ENCODE measurements at places on chromosomes 4 and X. TPM values are rescaled to one million over a fixed set of nuclear protein-coding genes. Genes with fewer than 3 reads are reported as not detected.

The ASB12 gene
- not detected for total RNA-seq

The BMPR1B gene
- total RNA-seq: not detected

The SSX1 gene
- not detected for total RNA-seq

The DCAF4L1 gene
- total RNA-seq: not detected

DNA sequence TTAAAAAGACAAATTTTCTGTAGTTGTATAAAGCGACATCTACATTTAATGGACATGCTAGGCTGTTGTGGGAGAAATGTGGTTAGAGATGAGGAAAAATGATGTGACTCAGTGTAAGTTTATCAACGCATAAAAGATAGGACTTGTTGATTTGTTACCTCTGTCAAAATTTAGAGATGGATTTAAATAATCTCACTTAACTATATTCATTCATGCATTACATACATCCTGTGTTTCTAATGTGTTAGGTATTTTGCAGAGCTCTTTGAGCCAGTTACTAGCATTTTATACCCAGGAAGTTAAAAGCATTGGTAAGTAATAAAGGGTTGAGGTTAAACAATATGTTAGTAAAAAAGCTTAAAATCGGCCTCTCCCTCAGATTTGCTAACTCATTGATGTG, 34.3 kb downstream of the METAP1 start:
- no peak overlapping the region for H3K27ac ChIP-seq
- H3K27me3 ChIP-seq: no peaks in the 10 kb centered on the region
- H3K4me1 ChIP-seq: peaks cover 9% of the 10 kb centered on the region
- H3K36me3 ChIP-seq: no peaks in the 10 kb centered on the region
- no peak overlapping the region for H3K4me3 ChIP-seq

GRCh38 chrX:13716455-13716854, 18.0 kb downstream of the TRAPPC2 start:
- no peaks in the 10 kb centered on the region for H3K27me3 ChIP-seq
- peaks cover 28% of the 10 kb centered on the region for H3K36me3 ChIP-seq
- H3K4me3 ChIP-seq: no peak overlapping the region
- no peak for DNase-seq
- peaks cover 6% of the 10 kb centered on the region for H3K4me1 ChIP-seq

GRCh38 chr4:96355414-96355813, 515.5 kb downstream of the PDHA2 start:
- H3K27me3 ChIP-seq: no peaks in the 10 kb centered on the region
- H3K27ac ChIP-seq: no peak overlapping the region
- no peaks in the 10 kb centered on the region for H3K36me3 ChIP-seq
- DNase-seq: no peak
- H3K4me3 ChIP-seq: no peak overlapping the region

DNA sequence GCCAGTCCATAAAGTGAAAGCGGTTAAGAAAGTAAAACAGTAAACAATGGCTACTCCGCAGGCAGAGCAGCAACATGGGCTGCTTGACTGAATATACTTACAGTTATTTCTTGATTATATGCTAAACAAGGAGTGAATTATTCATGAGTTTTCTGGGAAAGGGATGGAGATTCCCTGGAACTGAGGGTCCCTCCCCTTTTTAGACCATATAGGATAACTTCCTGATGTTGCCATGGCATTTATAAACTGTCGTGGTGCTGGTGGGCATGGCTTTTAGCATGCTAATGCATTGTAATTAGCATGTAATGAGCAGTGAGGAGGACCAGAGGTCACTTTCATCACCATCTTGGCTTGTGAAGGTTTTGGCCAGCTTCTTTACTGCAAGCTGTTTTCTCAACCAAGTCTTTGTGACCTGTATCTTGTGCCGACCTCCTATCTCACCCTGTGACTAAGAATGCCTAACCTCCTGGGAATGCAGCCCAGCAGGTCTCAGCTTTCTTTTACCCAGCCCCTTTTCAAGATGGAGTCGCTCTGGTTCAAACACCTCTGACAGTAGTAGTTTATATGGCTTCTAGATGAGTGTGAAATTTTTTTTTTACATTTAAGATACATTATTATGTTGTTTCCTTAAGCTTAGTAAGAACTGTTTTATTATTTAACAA, 514.8 kb upstream of the TENM3 start:
- no peak overlapping the region for H3K27ac ChIP-seq
- DNase-seq: no peak
- H3K4me3 ChIP-seq: no peak overlapping the region
- no peaks in the 10 kb centered on the region for H3K36me3 ChIP-seq
- no peaks in the 10 kb centered on the region for H3K27me3 ChIP-seq

DNA sequence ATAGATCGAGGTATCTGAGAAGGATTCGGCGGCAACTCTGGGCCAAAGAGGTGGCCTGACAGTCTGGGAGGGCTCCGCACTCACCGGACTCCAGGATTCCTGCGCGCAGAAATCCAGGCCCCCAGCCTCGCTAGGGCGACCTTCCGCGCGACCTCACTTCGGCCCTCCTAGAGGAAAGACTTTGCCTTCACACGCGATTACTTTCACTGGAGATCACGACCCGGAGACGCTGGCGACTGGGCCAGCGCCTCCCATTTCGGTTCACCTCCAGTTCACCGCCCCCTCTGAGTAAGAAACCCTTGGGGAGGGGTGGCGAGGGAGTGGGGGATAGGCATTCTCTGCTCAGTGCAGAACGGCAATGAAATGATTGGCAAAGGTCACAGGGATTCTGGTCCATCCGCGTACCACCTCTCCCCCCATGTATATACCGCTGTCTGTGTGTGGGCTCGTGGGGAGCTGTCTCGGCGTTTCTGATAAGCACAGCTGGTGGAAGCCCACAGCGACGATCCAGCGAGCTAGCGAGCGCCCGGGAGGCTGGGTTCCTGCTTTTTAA, 2.5 kb downstream of the POU3F4 start:
- no peaks in the 10 kb centered on the region for H3K36me3 ChIP-seq
- H3K4me1 ChIP-seq: no peaks in the 10 kb centered on the region
- H3K4me3 ChIP-seq: no peak overlapping the region
- no peak for DNase-seq
- H3K27ac ChIP-seq: no peak overlapping the region

DNA sequence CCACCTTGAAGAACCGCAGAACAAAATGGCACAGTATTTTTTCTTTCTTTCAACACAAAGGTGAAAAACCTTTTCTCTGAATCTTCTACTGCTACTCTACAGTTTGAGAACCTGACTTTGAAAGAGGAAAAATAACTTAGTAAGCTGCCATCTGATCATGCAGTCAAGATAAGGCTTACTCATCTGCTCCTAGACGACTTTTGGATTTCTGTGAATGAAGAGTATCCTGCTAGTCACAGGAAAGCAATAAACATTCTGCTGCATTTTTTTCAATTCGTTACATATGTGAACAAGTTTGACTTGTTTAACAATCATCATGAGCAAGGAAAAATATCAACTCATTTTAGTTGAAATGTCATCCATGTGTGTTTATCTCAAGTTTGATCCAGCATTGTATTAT, 25.2 kb downstream of the TIGD2 start:
- no peaks in the 10 kb centered on the region for H3K27me3 ChIP-seq

- no peak overlapping the region for H3K27ac ChIP-seq
- H3K27me3 ChIP-seq: no peaks in the 10 kb centered on the region
- H3K36me3 ChIP-seq: no peaks in the 10 kb centered on the region
Measured at GRCh38 chr4:8402640-8403039, 37.9 kb downstream of the ACOX3 start.

DNA sequence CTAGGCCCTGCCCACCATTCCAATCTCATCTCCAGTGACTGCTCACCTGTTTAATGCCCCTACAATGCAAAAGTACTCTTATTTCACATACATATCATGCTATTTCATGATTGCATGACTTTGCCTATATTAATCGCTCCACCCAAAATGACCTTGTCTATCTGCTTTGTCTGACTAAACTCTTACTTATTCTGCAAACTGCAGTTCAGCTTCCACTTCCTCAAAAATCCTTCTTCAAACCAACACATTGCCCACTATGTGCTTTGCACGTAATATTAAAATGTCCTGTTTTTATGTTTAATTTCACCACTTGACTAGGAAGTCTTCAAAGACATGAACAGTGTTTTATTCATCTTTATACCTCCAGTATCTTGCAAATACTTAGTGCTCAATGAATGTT, 229.6 kb downstream of the OPHN1 start:
- no peaks in the 10 kb centered on the region for H3K27me3 ChIP-seq
- no peaks in the 10 kb centered on the region for H3K36me3 ChIP-seq
- H3K4me1 ChIP-seq: no peaks in the 10 kb centered on the region
- no peak for DNase-seq
- H3K4me3 ChIP-seq: no peak overlapping the region

GRCh38 chr4:181108237-181108636, 1135.0 kb upstream of the TENM3 start:
- 0 out of 2 replicates have a peak, but pooled peaks cover 3% of the 10 kb centered on the region for H3K27me3 ChIP-seq
- DNase-seq: no peak
- no peak overlapping the region for H3K27ac ChIP-seq

DNA sequence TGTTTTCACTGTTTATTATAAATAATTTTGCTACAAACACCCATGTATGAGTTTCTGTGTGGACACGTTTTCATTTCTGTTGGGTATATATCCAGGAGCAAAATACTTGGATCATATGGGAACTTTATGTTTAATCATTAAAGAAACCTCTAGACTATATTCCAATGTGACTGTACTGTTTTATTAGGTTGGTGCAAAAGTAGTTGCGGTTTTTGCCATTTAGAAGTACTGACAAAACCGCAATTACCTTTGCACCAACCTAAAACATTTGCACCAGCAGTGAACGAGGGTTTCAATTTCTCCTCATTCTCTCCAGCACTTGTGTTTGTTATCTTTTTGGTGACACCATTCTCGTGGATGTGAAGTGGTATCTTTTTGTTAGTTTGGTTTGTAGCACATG, 565.0 kb downstream of the TRIML1 start:
- no peak overlapping the region for H3K4me3 ChIP-seq
- no peak for DNase-seq
- H3K36me3 ChIP-seq: no peaks in the 10 kb centered on the region
- no peak overlapping the region for H3K27ac ChIP-seq

- no peaks in the 10 kb centered on the region for H3K27me3 ChIP-seq
- DNase-seq: no peak
- H3K4me1 ChIP-seq: no peaks in the 10 kb centered on the region
- no peaks in the 10 kb centered on the region for H3K36me3 ChIP-seq
- no peak overlapping the region for H3K4me3 ChIP-seq
Measured at GRCh38 chr4:141668200-141668910, 32.0 kb downstream of the IL15 start.

DNA sequence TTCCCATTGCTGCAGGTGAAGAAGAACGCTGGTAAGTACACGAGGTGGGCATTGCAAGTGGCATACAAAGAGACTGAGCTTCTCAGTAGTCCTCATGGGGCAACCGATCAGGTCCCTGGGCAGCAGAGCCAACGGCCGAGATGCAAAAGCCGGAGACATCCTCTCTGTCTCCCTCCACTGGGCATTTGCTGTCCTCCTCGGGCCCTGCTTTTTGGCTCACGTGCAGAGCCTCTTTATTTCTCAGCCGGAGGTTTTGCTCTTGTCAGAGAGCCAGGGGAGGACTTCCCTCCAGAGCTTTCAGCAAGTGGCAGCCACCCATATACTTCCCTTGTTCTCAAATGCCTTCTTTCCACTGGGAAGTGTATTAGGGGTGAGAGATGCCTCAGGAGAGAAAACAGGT, 18.0 kb downstream of the STARD8 start:
- H3K4me3 ChIP-seq: no peak overlapping the region
- no peak overlapping the region for H3K27ac ChIP-seq
- H3K4me1 ChIP-seq: no peaks in the 10 kb centered on the region
- H3K27me3 ChIP-seq: no peaks in the 10 kb centered on the region
- no peak for DNase-seq

DNA sequence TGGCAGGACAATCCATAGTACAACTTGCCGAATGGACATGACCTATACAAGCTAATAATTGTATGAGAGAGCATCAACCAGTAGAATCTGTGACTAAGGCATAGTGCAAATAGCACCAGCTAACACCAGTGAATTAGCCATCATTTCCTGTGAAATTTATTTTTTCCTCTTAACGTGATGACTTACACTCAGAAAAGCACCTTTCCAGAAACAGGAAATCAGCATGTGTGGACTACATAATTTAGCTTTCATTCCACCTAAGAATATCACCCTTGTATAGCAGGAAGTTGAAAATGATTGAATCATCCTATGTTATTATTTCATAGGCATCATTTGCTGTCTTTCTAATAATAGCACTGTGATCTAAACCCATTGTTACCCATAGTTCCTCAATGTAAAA, 1393.4 kb upstream of the PCDH7 start:
- no peaks in the 10 kb centered on the region for H3K27me3 ChIP-seq
- no peak for DNase-seq
- H3K27ac ChIP-seq: no peak overlapping the region
- H3K36me3 ChIP-seq: no peaks in the 10 kb centered on the region
- no peaks in the 10 kb centered on the region for H3K4me1 ChIP-seq

- no peaks in the 10 kb centered on the region for H3K27me3 ChIP-seq
- H3K4me3 ChIP-seq: no peak overlapping the region
- no peaks in the 10 kb centered on the region for H3K4me1 ChIP-seq
- H3K36me3 ChIP-seq: no peaks in the 10 kb centered on the region
- H3K27ac ChIP-seq: no peak overlapping the region
Measured at GRCh38 chrX:153755136-153755535, 8.9 kb upstream of the PLXNB3 start.

- no peaks in the 10 kb centered on the region for H3K4me1 ChIP-seq
- H3K4me3 ChIP-seq: no peak overlapping the region
- H3K27ac ChIP-seq: no peak overlapping the region
- DNase-seq: no peak
- H3K36me3 ChIP-seq: no peaks in the 10 kb centered on the region
- H3K27me3 ChIP-seq: no peaks in the 10 kb centered on the region
Measured at GRCh38 chrX:92283308-92283707, 504.1 kb downstream of the PCDH11X start.

DNA sequence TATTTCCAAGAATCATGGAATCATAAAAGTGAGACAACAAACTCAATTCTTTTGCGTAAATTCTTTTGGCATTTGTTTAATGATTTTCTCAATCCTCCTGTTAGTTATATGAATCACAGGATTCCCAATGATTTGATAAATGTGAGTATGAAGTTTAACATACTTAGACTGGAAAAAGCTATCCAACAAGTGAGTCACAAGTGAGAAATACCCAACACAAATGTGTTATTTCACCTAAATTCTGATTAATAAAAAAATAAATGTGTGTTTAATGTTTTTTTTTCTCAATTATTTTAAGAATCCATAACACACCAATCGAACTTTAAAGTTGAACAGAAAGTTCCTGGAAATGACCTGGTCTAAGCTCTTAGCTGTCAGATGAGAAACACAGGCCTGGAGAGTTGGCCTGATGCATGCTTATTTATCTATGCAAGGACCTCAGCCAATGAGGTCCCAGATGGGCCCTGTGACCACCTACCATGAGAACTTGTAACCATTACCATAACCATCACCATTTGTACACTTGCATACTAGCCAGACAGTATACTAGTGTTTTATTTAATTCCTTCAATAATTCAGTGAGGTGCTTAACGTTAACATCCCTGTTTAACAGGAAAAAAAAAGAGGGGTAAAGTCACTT, 386.7 kb downstream of the SPRY1 start:
- DNase-seq: no peak
- no peaks in the 10 kb centered on the region for H3K36me3 ChIP-seq
- no peak overlapping the region for H3K4me3 ChIP-seq
- H3K27me3 ChIP-seq: no peaks in the 10 kb centered on the region
